ENCODE measurements at places on chromosomes 1 and 21.

DNA sequence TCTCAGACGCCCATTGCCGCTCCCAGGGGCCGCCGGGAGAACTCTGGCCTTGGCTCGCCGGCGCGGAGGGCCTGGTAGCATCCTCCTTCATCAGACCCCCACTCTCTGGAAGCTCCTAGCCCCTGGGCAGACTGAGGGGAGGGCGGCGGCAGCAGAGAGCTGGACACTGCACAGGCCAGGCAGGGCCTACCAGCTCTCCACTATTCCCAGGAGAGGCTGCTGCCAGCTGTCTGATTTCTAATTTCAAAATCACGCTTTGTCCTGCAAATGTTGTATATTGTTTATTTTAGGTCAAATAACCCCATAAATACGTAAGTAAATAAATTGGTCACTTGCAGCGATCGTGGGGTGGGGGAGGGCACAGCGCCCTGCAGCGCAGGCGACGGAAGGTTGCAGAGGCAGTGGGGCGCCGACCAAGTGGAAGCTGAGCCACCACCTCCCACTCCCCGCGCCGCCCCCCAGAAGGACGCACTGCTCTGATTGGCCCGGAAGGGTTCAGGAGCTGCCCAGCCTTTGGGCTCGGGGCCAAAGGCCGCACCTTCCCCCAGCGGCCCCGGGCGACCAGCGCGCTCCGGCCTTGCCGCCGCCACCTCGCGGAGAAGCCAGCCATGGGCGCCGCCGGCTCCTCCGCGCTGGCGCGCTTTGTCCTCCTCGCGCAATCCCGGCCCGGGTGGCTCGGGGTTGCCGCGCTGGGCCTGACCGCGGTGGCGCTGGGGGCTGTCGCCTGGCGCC lies at the start of gene MTARC1:
MTARC1 (plus strand) TSS at position 577 of the 732 bp plus-strand sequence; CDS start at position 609, 32 bp downstream.
- DNase-seq, result no peak

DNA sequence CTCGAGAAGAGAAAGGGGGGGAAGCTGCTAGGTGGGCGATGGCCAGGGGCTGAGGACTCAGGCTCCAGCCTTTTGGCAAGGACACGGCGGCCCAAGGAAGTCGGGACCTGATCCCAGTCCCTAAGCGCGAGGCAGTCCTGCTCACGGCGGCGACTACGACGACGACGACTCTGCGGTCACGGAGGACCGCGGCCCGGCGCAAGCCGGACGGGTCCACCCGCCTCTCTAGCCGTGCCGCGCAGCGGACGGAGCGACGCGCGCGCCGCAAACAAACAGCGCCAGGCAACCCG lies 401 bp downstream of the WNT9A start:
- DNase-seq, result no peak

- DNase-seq, result no peak
Measured at GRCh38 chr1:26970810-26971209, 10.5 kb upstream of the KDF1 start.

DNA sequence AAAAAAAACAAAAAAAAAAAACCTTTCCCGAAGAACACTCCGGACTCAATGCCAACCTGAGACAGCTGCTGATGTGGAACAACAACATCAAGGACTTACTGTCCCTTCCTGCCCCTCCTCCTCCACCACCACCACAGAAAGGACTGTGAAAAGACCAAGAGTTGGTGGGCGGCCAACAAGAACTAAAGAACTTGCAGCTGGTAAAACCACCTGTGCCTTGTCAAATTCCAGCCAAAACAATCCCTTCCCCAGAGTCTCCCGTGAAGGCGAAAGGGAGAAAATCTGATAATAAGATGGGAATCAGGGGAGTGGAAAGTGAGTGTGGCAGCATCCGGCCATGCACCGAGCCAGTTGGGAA lies 88.9 kb downstream of the PROX1 start:
- no peak for DNase-seq

DNA sequence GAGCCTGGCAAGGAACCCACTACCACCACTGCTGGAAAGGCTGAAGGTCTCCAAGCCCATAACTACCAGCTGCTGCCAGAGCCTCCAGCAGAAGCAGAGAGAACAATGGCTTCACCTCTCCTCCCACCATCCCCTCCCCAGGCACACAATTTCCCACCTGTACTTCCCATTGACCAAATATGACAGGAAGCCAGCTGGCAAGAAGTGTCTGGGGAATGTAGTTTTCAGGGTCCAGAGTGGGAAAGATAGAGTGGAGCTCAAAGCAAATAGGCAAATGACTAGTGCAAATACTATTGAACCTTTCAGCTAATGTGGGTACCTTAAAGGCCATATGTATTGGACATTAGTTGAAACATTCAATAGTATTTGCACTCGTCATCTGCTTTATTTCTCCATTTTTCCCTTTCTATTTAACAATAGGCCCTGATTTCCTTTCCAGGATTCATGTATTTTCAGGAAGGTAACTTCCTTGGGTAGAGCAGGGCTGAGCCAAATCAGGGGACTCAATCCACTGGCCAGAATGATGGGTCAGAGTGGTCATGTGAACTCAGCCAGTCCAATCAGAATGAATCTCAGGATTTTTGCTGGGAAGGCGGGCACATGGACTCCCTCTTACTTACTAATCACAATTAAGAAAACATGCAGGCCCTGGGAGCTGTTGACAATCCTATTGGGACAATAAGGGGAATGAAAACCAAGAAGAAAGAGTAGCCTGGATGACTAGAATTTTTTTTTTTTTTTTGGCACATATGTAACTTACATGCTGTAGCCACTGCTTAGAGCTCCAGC lies 12.1 kb upstream of the NFYC start:
- no peak for DNase-seq

- no peak for DNase-seq
Measured at GRCh38 chr1:77412069-77412819, 130.4 kb downstream of the AK5 start.

DNA sequence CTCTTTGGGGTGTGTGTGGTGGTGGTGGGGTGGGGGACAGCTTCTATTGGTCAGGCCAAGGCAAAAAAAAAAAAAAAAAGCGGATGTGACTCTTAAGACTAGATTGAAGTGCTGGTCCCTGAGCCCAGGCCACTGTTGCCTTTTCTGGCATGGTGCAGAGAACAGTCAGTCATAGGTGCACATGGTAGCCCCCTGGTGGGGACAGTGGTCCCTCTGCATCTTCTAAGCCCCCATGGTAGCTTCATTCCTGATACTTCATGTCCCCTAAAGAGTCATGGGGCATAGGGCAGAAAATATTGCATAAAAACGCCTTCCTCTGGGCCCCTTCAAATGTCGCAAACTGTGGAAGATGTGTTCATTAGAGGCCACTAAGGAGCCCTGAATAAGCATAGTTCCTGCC lies 371.8 kb downstream of the NPHP4 start:
- DNase-seq, result no peak

GRCh38 chr1:1204998-1205768 lies 1.2 kb downstream of the TNFRSF18 start:
- no peak for DNase-seq

- DNase-seq, result no peak
Measured at GRCh38 chr1:18955441-18956192, 859 bp downstream of the IFFO2 start.

GRCh38 chr21:19123525-19123924 lies 719.9 kb upstream of the TMPRSS15 start:
- no peak for DNase-seq

DNA sequence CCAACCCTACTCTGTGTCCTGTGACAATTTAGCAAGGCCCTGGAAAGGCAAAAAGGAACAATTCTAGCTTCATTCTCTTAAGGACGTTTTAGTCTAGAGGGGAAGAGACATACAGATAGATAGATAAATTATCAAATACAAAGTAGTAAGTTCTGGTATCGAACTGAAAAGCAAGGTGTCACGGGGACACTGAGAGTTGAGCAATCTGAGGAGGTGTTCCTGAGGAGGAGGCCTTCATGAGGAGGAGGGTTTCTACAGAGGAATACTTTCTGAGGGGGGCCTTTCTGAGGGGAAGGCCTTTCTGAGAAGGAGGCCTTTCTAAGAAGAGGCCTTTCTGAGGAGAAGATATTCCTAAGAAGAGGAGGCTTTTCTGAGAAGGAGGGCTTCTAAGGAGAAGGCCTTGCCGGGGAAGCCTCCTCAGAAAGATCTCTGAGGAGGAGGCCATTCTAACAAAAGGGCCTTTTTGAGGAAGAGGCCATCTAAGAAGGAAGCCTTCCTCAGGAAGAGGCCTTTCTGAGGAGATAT lies 155.9 kb upstream of the COA6 start:
- no peak for DNase-seq

- DNase-seq, result no peak
Measured at GRCh38 chr1:112237983-112238545, 157.9 kb upstream of the CTTNBP2NL start.

Data from AG04450 (cell line).